Fibroblast of skin of left biceps (primary cell): ENCODE measurements at places on chromosomes 12 and 14.
A peak's percentile ranks its signal among the peaks of the same experiment; 100 is the strongest.

GRCh38 chr14:62614122-62614521, 431.1 kb downstream of the KCNH5 start:
- DNase-seq, result no peak

DNA sequence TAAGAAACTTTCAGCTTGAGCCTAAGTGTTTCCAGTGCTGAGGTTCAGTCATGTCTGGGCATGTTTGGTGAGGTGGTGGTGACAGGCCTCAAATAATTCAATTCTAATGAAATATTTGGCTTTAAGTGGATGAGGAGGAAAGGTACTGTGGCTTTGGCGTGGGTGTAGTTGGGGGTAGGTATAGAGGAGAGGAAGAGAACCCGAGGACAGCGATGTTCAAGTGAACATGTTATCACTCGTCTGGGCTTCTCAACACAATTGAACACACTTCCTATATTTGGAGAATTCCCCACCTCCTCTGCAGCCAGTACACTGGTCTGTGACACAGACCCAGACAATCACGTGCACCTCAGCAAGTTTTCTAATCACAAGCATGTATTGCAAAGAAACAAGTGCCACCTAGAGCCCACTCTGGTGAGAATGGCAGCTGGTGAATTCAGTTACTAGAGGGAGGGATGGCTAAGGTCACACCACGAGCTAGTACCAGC, 53.0 kb downstream of the IFNG-AS1 start:
- no peak for DNase-seq

GRCh38 chr12:94143951-94144350, 4.4 kb upstream of the PLXNC1 start:
- DNase-seq, result no peak

- DNase-seq, result no peak
Measured at GRCh38 chr12:738712-739111, 13.7 kb upstream of the WNK1 start.

- no peak for DNase-seq
Measured at GRCh38 chr14:22798528-22798927, 16.7 kb downstream of the SLC7A7 start.

DNA sequence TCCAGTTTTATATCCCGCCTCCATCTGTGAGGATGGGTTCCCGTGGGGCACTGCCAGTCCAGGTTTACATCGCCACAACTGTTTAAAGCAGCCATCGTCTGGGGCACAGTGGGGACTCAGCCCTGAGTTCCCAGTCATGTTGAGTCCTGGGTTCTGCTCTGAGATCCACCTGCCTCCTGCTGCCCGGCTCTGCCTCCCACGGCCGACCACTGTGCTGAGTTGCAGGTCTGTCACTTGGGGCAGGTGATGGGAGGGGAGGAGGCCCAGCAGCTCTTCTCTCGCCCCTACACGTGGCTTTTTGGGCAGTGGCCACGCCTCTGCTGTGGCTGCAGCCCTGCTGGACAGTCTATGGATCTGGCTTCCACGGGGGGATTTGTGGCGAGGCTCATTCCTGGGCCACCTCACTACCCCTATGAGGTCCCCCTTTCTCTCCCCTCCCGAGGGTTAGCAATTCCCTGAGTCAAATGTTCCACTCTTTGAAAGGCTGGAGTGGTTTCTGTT, 143.0 kb downstream of the ADGRD1 start:
- DNase-seq, result no peak

DNA sequence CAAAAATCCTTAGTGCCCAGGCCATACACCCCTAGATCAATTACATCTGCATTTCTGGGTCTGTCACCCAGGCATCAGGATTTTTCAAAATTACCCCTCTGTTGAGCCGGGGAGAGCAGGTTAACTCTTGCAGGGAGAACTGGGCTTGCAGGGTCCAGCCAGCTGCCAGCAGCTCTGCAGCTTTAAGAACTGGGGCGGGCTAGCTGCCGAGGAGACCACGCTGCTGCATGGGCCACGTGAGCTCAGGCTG, at the start of gene DGLUCY:
Gene DGLUCY, plus strand, starts transcription at position 245 of the 250 bp plus-strand sequence. CDS start 46,222 bp downstream, outside the sequence.
- DNase-seq, result peak; percentile 40

DNA sequence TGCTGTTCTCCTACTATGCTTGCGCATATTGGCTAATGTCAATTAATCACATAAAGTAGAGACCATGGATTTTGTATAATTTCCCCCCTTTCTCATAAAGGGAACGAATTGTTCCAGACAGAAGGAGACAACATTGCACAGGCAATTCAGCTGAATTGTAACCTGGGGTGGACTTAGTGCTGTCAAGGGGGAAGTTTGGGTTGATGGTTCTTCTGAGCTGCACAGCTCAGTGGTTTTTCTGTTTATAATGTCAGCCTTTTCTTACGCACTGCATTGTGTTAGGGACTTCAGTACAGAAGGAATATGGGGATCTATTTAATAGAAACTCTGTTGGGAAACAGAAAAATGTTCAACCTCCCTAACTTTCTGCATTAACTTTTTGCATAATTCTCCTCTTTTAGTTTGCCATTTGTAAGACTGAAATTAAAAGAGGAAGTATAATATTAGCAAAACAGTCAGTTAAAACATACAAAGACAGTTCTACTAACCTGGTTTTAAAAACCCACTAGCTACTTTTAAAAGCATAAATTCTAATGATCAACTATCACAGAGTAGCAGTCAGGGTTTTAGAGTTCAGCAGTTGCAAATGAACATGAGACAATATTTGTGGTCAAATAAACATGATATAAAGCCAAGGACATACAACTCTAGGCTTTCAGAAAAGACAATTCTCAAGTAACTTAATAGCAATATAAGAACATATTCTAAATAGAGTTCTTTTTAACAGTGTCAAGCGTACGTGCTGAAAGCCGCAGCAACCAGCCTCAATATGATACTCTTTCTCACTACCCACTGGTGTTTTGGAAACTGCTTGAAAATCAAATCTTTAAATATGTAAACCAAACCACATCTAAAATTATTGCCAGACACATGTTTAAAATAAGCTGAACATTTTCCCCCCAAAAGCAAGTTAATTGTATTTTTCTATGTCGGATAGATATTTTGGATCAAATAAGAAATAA, 393.0 kb downstream of the FSCB start:
- DNase-seq, result no peak

GRCh38 chr12:42589465-42590329, at the start of gene PRICKLE1:
Gene PRICKLE1, minus strand, starts transcription at chr12:42589746. Its CDS starts 117,230 bp downstream, at chr12:42472516.
- no peak for DNase-seq

DNA sequence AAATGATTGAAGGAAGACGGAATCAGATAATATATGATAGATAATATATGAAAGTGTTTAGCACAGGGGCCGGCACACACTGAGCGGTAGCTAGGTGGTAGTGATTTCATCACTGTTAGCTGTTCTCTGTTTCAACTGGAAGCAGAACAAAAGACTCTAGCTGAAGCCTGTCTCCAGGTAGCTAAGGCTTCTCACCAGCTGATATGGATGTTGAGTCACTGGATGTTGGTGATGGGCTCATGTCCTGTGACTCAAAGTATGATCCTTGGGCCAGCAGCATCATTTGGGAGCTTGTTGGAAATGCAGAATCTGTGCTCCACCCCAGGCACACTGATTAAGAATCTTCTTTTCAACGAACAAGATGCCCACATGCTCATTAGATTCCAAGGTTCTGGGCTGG, 21.7 kb upstream of the KCNA5 start:
- DNase-seq, result no peak

DNA sequence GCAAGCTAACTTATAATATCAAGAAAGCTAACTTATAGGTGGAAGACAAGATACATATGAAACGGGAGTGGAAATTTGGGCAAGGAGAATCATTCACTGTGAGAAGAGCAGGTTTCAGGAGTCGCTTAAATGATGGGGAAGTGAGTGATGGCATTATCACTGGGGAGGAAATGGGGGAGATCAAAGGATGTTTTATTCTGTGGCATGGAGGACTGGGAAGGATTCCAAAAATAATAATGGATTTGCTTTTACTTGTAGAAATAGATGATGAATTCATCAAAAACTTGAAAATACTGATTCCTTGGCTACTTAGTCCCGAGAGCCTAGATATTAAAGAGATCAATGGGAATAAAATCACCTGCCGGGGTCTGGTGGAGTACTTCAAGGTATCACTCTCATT, 47.8 kb downstream of the SAV1 start:
- DNase-seq, result no peak

GRCh38 chr12:123854918-123855317, 92.8 kb downstream of the DNAH10 start:
- DNase-seq, result no peak

GRCh38 chr14:99624971-99625370, 20.0 kb upstream of the HHIPL1 start:
- no peak for DNase-seq
